ENCODE measurements at places on chromosomes 5 and 9.
A peak's percentile ranks its signal among the peaks of the same experiment; 100 is the strongest.

DNA sequence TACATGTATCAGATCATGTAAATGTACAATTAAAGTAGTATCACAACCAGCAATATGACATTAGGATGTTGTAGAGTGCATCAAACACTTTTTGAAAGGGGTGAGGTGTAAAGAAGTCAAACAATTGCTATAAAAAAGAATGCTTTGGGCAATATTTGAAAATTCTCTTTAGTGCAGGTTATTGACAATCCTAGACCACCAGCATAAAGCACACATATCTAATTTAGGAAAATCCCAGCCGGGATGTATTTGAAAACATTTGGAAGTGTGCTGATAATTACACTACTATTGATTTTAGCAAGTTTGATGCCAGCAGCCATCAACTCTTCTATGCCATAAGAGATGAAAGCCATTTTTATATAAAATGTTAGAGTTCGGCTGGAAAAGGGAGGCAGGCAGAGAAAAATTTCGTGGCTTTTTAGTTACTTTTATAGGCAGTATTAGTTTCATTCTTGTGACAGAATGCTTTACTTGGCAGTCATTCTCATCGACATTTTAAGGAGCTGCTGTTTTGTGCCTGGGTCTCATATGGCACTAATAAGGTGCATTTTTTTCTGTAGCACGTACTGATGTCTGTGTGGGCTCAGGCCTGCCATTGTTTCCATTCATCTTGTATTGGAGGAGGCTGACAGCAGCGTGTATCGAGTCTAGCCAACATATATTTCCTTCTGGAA is 285.7 kb downstream of the AOPEP start:
- no peak for DNase-seq

DNA sequence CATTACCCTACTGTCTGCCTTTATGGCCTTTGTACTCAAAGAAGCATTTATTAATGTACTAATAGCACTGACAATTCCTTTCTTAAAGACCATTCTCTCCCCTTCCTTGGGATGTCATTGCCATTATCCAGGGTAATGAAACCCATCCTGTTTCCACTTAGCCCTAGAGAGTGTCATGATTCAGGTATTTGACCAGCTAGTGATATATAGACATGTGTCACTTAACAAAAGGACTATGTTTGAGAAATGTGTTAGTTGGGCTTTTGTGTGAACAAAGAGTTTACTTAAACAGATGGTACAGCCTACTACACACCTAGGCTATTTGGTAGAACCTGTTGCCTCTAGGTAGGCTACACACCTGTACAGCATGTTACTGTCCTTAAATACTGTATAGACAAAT is 2.0 kb downstream of the ATP6V0E1 start:
- no peak for DNase-seq

GRCh38 chr5:133460172-133460758 is 152.1 kb downstream of the FSTL4 start:
- DNase-seq, result no peak

DNA sequence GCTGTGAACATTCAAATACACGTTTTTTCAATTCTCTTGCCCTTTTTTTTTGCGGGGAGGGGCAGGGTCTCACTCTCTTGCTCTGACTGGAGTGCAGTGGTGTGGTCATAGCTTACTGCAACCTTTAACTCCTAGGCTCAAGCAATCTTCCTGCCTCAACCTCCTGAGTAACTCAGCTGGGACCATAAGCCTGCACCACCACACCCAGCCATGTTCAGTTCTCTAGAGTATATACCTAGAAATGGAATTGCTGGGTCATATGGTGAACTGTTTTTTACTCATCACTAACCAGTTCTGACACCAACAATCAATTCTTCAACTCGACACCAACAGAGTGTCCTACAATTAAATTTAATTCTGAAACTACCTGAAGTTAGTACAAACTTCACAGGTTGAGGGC is 85.5 kb upstream of the ZNF169 start:
- no peak for DNase-seq

DNA sequence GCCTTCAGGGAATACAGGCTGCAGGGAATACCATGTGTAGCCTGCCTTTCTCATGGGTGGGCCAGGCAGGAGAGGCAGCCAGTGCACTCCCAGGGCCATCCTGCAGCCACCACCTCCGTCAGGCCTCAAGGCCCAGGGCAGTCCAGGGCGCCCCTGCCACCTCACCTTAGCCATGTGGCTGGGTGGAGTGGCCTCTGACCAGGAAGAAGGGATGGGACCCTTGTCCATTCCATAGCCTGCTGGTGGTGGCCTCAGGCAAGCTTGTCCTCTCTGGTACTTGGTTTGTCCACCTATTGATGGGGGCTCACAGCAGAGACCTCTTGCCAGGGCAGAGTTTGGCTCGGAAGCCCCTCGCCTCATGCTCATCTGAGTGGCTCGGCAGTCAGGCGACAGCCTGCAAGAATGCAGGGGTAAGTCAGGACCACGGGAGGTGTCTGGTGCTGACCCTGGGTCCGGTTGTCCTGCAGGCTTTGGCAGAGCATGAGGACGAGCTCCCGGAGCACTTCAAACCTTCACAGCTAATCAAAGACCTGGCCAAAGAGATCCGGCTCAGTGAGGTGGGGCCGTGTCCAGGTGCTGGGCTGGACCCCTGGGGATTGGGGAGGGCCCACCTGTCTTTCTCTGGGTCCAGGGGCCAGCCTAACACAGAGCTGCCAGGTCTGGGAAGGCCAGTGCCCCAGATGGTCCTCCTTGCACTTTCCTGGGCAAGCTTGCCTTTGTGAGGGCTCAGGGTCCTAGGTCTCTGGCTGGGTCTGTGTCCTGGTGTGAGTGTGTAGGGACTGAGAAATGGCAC is 82.9 kb downstream of the PHF2 start:
- no peak for DNase-seq

- DNase-seq, result no peak
Observed at GRCh38 chr9:120901755-120902568, 24.6 kb downstream of the TRAF1 start.

DNA sequence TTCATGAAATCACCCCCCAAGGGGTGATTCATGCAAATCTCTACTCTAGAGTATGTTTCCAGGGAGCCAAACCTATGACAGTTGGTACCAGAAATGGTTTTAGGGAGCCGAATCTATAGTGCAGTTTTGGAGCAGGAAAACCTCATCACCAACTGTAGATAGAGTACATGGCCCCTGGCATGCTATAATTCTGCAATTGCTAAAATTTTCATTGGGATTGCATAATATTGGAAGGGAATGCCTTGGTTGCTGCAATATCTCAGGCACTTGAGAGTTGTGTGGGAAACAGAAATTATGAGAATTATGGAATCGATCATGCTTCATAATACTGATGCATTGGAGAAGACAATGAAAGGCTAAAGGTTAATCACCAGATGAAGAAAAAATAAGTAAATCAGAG is 148.2 kb upstream of the PLPPR1 start:
- no peak for DNase-seq

DNA sequence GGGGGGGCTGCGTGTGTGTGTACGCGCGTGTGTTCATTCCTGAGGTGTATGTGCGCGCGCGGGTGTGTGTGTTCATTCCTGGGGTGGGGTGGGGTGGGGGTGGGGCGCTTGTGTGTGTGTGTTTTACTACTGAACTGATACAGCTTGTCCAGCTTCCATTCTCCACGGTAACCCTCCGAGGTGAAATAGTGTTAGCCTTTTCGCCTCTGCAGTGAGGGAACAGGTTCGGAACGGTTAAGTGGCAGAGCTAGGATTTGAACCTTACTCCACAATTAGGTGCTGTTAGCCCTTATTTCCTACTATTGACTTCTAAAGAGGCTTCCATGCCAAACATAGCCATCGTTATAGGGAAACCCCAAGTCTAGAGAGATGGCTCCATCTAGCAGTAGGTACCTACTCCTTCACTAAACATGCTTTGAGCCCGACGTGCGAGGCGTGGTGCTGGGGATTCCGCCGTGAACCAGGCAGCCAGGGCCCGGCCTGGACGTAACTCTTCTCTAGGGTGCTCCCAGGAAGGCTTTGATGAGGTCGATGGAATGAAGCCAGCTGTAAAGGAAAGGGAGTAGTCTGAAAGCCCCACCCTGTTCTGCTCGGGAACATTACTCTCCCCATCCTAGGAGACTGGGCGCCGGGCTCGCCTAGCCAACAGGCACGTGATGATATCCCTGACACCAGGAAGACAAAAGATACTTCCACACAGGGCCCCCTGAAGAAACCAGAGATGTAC is 782 bp upstream of the SKP1 start:
- peak; percentile 31 for DNase-seq

DNA sequence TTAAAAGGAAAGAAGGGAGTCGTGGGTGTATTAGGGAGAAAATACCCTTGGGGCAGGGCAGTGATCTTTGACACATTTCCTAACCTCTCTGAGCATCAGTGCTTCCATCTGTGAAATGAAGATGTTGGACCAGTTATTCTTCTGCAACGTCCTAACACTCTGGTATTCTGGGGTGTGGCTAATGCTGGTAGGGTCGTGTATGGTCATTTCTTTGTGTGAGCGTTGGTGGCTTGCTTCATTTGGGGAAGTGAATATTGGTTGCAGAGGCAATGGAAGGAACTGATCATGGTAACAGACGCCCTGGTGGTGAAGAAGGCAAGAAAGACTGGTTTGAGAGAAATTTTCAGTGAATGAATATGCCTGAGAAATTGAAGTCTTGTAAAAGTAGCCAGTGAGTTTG is 67.9 kb upstream of the TTC23L start:
- DNase-seq, result no peak

- no peak for DNase-seq
Observed at GRCh38 chr5:150211156-150212030, 21.5 kb downstream of the SLC6A7 start.

DNA sequence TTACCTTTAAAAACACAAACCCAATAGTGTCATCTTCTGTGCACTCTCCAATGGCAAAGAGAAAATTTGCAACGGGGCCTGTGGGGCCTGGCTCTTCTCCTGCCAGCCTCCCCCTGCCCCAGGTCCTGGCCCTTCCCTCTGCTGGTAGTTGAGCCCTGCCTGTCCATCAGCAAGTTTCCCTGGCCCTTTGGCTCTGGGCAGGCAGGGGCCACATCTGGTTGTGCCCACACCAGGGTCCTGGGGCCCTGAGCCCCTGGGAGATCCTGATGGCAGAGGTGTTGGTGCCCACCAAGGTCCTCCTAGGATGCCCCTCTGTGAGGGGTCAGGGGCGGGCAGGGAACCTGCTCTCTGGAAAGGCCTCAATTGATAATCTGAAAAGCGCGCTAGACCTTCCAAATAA is 157.3 kb downstream of the DAB2IP start:
- DNase-seq, result no peak

DNA sequence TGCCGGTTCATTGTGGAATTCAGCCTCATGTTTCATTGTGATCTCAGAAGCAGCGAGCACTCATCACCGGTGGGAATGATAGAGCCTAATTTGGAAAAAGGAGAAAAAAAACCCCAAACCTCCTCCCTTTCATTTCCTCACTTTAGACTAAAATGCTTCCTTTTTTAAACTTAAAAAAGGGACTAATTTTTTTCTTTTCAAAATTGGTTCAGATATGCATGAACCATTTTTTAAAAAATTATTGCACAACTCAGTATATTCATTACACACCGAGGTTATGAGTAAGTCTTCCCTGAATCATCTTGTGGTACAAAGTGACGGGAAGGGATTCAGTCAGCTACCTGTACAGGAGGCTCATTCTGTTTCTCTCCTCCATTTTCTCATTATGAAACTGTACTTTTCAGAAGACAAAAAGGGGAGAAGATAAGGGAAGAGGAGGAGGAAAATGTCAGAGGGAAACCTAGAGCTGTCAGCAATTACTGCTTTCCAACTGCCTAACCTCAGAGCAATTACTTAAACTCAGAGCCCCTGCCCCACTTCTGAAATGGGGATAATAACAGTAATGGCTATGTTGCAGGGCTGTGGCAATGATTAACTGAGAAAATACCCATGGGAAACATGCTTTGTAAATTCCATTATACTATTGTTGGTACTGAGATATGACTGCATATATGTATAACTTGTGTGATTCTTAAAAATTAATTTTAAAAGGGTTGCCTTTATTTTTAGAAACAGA is 24.0 kb downstream of the GALNT10 start:
- no peak for DNase-seq

DNA sequence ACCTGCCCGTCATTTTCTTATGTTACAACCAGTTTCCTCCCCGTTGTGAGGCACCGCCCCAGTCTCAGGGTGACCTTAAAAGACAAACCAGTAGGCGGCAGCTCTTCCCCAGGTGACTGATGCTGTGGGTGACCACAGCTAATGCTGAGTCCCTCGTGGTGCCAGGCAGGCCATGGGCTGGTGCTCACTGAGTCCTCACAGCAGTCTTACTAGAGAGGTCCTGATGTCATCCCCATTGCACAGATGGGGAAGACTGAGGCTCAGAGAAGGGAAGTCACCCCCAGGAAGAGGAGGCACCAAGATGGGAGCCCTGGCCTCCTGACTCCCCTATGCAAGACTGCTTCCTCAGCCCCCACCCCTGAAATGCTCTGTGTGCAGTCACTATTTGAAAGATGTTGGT is 978 bp downstream of the CFAP157 start:
- DNase-seq, result no peak

DNA sequence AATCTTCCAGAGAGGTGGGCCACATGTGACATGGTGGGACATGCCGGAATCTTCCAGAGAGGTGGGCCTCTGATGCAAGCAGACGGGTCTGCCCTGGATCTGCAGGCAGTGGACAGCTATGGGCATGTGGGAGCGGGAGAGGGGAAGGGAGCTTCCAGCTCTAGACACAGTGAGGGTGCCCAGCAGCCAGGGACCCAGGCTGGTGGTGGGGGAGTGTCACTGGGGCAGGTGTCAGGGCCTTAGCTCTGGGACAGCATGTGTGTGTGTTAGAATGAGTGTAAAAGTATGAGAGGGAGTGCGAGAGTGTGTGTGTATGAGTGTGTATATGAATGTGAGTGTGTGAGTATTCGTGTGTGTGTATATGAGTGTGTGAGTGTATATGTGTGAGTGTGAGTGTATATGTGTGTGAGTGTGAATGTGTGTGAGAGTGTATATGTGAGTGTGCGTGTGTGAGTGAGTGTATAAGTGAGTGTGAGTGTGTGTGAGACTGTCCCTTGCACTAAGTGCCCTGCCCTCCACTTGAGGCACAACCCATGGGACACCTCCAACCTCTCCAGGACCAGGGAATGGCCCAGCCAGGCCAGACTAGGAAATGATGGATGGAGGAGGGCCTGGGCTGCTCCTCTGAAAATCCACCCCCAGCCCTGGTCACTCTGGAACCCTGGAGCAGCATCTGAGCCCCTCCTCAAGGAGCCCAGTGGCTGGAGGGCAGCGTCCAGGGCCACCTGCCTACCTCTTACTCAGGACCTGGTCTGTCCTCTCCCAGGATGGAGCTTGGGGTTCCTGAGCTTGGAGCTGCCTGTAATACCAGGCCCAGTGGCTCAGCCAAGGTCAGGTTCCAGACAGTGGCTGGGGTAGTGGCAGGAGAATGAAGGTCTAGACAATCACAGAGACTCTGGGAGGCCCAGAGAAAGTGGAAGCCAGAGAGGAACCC is 122.2 kb downstream of the C9orf50 start:
- DNase-seq, result no peak

DNA sequence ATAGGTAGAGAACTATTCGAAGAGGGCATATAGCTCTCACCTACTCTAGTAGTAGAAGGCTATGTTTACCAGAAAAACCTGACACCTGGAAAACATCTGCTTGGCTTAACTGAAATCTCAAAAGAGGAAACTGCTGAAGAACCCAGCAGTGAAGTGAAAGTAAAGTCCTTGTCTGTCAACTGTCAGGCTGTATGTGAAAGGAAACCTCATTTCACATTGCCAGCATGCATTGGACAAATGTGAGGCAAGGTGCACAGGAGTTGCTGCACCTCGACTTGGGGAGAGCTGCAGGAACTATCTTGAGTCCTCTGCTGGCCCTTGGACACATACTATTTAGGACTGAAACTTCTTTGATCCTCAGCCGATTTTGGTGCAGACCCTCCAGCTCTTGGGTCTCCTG is 53.3 kb downstream of the NREP start:
- DNase-seq, result no peak

- DNase-seq, result no peak
Observed at GRCh38 chr5:78649211-78649695, 681 bp upstream of the LHFPL2 start.

GRCh38 chr5:65142511-65143011 is 339.2 kb downstream of the ADAMTS6 start:
- DNase-seq, result no peak
